Smooth muscle cell of the brain vasculature (primary cell): ENCODE measurements at places on chromosomes 4 and X.
A peak's percentile ranks its signal among the peaks of the same experiment; 100 is the strongest.

GRCh38 chrX:24100713-24101112 lies 46.0 kb downstream of the EIF2S3 start:
- DNase-seq = no peak

DNA sequence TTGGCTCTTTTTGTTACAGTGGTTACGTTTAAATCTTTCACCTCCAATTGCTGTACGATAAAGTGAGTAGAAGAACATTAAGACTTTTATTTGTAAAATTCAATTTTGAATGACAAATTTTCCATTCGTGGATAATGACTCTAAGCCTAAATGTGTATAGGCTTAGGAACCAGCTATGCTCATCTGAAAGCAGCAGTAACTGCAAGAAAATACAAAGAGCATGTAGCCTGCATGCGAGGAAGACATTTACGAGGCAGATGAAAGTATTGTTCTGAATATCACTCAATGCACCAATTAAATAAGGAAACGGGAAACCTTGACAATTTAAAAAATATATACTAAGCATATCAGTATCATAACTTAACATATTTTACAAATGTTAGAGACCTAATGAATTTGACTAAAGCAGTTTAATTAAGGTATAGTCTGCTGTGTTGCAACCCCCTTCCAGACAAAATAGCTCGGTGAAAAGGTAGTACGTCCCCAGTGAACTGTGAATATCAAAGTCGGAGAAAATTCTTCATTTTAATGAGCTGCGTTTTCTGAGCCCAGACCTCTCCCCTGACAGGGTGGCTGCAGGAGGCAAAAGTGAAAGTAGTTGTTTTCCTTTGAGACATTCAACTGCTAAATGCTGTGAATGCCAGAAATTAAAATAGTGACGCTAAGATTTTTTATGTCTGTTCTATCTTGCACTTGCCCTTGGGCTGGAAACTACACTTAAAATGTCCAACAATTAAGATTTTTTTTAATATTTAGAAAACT lies 1236.5 kb upstream of the TENM3 start:
- DNase-seq = no peak

DNA sequence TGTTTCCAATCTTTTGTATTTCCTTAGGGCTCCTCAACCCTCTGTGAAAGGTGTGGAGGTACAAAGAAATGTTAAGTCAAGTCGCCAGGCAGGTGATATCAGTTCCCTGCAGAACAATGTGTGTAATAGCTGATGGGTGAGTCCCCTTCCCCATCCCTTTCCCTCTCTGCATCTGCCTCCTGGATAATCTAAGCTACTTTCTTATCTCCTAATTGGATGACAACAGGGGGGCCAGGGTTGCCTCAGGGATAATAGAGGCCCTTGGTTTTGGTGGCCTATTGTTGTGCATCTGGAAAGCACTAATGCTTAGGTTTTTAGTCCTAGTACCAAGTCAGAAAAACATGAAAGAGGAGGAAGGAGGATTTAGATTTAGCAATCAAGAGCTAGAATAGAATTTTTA lies 29.1 kb downstream of the MAGED1 start:
- DNase-seq = no peak

- DNase-seq = peak; percentile 31
These were observed 30.1 kb downstream of the ADGRA3 start for GRCh38 chr4:22485737-22486136.

GRCh38 chr4:128031756-128032384 lies 29.2 kb upstream of the LARP1B start:
- DNase-seq = no peak

DNA sequence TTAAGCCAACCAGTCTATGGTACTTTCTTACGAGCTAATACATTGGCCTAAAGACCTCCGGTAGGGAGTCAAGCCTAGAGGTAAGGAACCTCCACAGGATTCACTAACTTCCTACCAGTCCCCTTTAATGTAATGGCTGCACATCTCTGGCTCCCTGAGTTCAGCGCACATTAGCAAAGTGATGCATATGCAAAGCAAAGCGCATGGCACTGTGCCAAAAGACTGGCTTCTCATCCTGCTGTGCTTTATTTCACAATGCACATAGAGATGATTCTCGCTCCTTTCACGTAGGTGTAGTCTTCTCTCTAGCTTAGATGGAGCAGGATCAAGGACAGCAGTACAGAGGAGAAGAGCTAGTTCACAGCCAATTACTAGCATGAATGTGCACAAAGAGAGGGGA lies 14.6 kb upstream of the CLTRN start:
- no peak for DNase-seq

- DNase-seq = no peak
These were observed 1111.2 kb upstream of the ADGRL3 start for GRCh38 chr4:60088807-60089486.

DNA sequence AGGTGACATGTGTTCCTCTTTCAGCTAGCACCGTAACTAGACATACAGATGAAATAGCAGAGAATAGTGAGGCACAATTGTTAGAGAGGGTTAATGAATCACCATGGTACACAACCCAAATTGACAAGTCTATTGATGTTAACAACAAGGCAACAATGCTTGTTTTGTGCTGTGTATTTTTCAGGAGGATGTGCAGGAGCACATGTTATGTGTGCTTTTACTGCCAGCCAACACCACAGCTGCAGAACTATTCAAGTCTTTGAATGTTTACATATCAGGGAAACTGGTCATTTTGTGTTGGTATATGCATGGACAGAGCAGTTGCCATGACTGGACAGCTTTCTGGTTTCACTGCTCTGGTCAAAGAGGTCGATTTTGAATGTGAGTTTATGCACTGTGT lies 32.8 kb downstream of the STBD1 start:
- no peak for DNase-seq

- DNase-seq = peak; percentile 4
These were observed 1126.6 kb downstream of the FAT4 start for GRCh38 chr4:126441173-126442035.

GRCh38 chrX:131331152-131331551 lies 42.0 kb upstream of the IGSF1 start:
- DNase-seq = no peak

DNA sequence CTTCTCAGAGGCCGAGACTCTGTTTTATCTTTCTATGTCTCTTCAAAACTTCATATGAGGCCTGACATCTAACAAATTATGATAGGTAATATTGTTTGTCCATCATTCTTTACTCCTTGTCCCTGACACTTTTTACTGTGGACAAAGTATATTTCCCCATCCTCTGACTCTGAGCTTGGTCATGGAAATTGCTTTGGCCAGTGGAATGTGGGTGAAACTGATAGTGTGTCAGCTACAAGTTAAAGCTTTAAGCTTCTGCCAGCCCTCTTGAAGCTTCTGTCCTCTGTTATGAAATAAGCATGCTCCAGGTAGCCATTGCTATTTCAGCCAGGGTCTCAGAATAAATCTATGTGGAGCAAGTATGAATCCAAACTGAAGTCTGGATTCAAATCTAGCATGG lies 604.6 kb downstream of the BCOR start:
- no peak for DNase-seq

DNA sequence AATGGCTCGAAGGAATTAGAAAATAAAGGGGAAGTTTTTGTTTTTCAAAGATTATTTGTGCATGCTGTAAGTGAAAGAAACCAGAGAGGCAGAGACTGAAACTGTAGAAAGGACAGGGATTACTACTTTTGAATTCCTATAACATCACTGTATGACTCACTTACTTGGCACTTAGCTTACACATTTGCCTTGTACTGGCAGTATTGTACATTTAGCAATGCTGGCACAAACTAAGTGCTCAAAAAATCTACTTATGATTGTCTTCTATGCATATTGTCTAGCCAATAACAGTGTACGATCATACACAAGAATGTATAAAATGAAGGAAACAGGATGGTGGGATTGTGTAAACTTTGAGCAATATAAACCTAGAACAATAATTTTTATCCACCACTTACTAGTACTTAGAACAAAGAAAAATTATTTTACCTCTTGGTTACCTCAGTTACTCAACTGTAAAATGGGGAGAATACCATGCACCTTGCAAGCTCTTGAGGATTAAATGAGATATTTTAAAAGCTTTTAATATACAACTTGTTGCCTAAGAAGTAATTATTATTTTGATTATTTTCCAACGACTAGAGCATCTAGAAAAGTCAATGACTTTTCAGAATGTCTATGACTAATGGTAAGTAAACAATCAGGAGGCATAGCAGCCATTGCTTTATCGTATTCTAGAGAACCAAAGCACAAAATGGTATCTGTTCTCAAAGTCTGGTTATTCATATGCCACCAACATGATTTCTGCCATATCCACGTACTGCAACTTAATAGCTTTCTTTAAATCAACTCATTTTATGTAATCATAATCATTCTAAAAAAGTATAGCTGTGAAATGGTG lies 4.7 kb downstream of the FAM120C start:
- DNase-seq = no peak

- no peak for DNase-seq
These were observed 237.8 kb downstream of the NDST4 start for GRCh38 chr4:114875630-114876029.

- no peak for DNase-seq
These were observed 323.0 kb downstream of the INPP4B start for GRCh38 chr4:142523111-142523510.

GRCh38 chr4:156933633-156934258 lies 37.9 kb downstream of the PDGFC start:
- no peak for DNase-seq

DNA sequence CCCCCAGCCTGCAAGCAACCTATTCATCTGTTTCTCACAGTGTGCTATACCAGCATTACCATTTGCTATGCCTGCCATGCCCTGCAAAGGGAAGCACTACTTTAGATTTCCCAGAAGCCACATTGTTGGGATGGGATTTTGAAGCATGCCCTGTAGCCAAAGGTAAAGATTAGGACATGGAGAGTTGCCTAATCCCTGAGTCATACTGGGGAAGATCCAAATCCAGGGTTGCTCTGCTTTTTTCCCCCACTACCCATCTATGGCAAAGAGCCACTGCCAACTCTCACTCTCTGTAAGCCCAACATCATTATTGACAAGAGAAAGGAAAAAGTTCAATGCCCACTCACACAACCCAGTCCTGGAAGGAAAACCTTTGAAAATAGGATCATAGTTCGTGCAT lies 36.7 kb upstream of the TMEM164 start:
- DNase-seq = no peak

DNA sequence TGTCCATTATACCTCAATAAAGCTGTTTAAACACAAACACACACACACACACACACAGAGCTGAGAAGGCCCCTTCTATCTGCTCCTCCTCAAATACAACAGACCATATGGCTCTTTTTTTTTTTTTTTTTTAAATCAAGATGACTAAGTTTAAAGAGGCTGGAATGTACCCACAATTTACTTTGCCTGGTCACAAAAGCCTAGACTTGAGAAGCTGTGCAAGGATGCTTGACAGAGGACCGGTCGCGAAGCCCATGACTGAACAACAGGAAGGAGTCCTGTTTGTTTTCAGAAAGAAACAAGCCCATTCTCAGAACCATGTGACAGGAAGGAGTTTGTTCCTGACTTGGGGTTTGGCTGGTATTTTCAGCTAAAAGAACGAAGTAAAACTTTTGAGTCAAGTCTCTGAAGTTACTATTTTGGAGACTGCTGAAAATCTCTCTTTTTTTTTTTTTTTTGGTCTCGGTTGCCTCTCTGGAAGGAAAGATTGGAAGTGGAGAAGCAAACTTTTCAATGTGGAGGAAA lies 650.9 kb upstream of the TENM3 start:
- DNase-seq = no peak

DNA sequence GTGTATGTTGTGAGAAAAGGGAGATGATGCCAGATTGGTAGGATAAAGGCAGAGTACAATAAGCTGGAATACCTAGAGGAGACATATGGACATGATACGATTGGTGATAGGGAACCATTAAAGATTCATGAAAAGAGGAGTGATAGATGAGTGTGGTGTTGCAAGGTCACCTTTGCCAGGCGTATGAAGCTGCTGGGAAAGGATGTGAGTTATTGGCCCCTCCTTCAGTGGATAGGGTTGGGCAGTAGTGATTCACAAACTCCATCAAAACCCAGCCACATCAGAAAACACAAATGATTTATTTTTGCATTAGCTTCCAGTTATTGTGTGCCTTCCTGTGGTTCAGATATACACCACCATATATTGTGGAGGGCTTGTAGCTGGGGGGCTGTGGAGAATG lies 34.3 kb downstream of the TMEM164 start:
- DNase-seq = no peak

DNA sequence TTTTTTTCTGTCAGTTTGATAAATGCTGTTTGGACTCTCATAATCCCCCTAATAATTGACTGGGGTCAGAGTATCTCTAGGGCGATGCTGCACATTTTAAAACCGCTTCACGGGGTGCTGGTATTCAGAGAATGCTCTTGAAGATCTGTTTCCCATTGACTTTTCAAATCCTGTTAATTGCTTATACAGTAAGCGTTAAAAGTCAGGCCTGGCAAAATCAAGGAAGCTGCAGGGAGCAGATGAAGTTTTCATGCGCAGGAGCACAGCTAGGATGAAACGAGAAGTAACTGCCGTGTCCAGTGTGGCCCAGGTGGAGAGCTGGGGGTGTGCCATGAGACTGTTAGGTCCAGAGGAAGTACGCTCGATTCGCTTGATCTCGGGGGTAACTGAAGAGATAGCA lies 312.9 kb downstream of the TRIML1 start:
- no peak for DNase-seq

DNA sequence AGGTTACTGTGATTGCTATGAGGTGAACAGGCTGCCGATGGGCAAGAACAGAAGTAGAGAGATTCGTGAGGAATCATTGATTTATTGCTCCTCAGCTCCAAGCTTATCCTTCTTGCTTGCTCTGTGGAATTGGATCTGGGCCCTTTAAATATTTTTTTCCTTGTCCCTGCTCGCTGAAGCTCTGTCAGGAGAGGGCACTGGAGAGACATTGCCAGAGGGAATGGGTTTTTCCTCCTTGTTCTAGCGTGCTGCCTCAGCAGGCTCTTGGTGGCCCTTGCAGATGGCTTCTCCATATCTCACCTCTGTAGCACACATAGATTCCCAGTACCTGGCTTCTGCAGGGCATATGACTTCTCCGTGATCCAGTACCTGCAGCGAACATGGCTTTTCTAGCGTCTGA lies 67.4 kb downstream of the CNGA2 start:
- DNase-seq = no peak

GRCh38 chr4:154707877-154708276 lies 35.9 kb upstream of the LRAT start:
- DNase-seq = no peak

DNA sequence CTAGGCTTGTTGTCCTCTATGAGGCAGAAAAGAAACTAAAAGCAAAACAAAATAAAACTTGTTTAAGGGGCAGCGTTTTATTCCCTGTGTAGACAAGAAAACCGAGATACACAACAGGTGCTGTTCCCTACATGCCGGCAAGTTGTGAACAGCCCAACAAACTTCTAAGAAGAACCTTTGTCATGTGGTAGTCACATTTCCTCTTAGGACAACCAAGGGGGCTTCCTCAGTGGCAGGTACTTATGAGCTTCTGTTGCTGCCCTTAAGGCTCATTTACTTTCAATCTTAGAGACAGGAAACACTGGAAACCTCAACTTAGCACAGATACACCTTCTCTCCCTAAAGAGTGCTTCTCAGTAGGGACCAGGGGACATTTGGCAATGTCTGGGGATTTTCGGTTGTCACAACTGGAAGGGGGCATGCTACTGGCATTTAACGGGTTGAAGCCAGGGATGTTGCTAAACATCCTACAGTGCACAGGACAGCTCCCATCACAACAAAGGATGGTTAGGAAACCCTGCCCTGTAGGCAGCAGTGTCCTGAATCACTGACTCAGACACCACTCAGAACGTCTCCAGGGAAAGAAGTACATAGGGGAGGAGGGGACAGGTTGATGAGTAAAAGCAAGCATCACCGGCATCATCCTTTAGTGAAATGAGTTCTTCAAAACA lies 111.0 kb downstream of the ASB9 start:
- no peak for DNase-seq

GRCh38 chr4:152255437-152255836 lies 280.5 kb downstream of the FBXW7 start:
- DNase-seq = no peak
